C1 segment of cervical spinal cord (tissue), 14 donors: ENCODE measurements at places on chromosomes 6 and 20.

DNA sequence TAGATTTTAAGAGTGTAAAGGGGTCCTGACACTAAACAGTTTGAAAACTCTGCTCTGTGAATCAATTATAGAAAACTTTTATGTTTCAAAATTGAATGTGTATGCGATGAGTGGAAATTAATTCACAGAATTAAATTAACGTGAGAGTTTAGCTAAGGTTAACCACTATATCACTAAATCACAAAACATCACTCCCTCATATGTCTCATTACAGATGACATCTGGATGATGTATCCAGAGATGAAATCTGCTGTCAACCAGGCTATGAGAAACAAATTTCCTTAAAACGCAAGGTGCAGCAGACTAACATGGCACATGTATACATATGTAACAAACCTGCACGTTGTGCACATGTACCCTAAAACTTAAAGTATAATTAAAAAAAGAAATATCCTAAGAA lies 27.3 kb downstream of the PRSS35 start:
- no peak for DNase-seq

DNA sequence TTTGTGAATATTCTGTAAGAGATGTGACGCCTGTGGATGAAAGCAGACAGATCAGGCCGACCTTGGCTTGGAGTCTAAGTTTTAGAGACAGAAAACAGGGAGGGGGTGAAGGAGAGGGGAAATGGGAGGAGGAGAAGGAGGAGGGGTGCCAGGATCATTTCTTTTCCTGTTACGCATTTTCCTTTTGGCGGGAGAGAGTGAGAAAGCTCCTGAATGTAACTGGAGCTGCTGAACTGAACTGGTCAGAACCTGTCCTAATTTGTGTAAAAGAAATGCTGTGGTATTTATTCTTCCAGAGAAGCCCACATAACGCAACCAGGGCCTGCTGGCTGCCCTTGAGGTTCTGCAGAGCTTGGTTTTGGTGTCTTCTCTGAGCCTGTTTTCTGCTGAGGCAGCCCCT lies 41.9 kb downstream of the UTRN start:
- no peak for DNase-seq

GRCh38 chr6:162602759-162603158 lies 124.8 kb downstream of the PRKN start:
- DNase-seq, result no peak

DNA sequence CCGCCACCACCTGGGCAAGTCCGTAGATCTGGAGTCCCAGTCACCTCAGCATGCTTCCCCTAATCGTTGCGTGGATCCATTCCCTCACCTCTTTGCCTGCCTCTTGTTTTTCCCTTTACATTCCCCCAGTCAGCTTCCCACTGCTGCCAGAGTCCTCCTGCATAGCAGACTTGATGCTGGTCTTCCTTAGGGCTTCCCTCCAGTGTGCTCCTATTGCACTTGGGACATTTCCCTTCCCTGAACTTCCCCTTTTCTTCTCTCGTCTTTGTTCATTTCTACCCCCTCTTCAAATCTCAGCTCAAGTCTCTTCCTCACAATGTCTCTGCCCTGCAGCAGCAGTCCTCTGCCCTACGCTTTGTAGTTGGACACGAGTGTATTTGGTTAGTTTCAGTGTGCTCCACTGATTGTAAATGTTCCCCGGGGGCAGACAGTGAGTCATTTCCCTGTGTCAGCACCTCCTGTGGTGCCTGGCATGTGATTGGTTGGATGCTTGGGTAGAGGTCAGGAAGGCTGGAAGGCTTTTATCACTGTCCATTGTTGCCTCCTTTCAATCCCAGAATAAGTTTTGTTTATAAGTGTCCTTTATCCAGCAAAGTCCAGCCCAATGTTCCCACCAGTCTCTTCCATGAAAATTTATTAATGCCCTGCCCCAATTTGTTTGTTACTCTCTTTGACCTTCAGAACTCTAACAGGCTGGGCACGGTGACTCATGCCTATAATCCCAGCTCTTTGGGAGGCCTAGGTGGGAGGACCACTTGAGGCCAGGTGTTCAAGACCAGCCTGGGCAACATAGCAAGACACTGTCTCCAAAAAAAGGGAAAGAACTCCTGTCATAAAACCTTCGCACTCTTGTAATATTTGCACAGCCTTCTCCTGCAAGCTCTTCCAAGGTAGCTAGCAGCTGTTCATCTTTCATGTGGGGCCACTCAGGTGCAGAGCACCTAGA lies 38.3 kb downstream of the FAM120B start:
- DNase-seq, result no peak

GRCh38 chr6:125191916-125192609 lies 38.5 kb downstream of the TPD52L1 start:
- no peak for DNase-seq

DNA sequence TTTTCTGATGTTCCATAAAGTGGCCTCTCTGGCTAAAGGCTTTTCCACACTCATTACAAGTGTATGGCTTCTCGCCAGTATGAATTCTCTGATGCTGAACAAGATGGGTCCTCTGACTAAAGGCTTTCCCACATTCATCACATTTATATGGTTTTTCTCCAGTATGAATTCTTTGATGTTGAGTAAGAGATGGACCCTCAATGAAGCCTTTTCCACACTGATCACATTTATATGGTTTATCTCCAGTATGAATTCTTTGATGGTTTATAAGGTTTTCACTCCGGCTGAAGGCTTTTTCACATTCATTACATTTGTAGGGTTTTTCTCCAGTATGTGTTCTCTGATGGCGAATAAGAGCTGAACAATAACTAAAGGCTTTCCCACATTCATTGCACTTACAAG lies 20.4 kb downstream of the ZNF184 start:
- DNase-seq, result no peak
